ENCODE measurements at places on chromosomes 12 and 14.

DNA sequence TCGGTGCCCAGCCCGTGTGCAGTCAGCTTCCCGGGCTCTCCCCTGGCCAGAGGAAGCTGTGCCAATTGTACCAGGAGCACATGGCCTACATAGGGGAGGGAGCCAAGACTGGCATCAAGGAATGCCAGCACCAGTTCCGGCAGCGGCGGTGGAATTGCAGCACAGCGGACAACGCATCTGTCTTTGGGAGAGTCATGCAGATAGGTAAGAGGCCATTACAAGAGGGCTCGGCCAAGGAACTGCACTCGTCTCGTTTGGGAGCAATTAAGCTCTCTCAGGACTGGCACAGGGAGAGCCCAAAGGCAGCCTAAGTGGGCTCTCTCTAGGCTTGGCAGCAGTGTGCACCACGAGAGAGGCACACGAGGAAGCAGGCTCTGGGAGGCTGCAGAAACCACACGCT lies 3.7 kb downstream of the WNT5B start:
- DNase-seq, result no peak

- DNase-seq, result no peak
Measured at GRCh38 chr12:76007640-76008039, 23.9 kb downstream of the PHLDA1 start.

DNA sequence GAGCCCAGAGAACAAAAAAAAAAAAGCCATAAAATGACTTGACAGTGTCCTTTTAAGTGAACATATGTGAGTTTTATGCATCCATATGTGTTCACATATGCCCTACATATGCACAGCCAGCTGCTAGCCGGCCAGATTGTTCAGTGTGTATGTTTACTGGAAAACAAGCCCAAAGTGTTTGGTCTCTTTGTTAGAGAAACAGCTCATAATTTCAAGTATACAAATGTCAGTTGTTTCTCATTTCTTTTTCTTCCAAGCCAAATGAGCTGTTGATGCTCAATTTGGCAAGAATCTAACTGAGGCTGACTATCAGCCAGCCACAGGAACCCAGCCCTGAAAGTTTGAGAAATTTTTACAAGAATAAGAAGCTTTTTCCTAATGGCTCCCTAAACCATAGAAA lies 60.8 kb upstream of the TSPAN8 start:
- no peak for DNase-seq

GRCh38 chr14:88618476-88618875 lies 55.6 kb downstream of the ZC3H14 start:
- no peak for DNase-seq

DNA sequence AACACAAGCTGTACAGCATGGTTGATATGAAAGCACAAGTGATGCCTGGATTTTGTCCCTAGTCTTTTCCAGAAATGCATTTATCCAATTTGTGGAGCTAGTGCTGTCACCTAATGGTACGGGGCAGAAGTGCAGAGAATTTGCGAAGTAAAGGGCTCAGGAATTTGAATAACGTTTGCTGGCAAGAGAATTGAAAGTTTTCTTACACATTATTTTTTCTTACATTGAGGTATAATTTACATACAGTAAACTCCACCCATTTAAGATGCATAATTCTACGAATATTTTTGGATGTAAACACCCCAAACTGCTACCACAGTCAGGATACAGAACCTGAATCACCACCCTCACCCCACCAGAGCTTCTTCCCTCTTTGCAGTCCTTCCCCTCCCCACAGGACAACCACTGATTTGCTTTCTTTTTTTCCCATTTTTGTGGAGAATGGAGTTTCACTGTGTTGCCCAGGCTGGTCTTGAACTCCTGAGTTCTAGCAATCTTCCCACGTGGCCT lies 3.5 kb downstream of the AICDA start:
- DNase-seq, result no peak

DNA sequence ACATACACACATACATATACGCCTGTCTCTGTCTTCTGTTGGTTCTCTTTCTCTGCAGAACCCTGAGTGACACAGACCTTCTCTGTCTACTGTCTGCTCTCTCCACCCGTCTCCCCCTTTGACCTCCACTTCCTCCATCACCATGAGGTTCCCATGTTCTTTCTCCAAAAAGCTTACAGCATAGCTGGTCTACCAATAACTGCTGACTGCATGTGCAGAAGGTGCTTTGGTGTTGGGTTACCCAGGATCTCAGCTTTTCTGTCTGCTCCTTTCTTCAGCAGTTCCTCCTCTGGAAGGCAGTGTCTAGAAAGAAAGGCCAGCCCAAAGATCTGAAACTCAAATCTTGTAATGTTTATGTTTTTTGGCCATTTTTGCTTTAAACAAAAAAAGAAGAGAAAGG lies 125.6 kb downstream of the SMOC1 start:
- no peak for DNase-seq

DNA sequence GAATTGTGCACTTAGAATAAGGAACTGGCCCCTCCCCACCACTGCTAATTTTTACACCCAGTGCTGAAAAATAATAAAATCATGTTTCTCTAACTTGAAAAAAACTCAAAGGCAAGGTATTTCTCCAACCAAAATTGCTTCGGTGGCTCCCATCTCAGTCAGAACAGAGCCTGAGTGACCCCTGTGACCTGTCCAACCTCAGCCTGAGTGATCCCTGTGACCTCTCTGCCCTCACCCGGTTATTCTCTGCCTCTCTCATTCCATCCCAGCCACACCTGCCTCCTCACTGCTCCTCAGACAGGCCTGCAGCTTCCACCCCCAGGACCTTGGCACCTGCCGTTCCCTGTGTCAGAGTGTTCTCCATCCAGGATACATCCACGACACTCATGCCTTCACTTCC lies 5.1 kb downstream of the SLC6A12 start:
- DNase-seq, result no peak

DNA sequence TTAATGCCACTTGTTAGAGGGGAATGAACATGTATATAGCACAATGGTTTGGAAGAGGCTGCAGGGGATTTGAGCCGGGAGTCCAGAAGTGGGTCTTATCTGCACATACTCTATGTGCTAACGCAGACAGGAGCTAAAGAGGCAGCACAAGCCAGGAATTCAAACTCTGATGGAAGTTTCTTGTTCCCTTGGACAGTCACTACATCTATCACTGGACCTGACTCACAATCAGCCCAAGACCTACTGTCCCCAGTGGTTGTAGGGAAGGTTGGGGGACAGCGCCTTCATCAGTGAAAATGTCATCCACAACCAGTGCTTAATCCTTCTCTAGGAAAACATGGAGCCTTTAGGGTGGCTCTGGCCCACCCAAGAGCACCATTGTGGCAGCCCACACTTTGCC lies 107.8 kb downstream of the GCH1 start:
- no peak for DNase-seq

DNA sequence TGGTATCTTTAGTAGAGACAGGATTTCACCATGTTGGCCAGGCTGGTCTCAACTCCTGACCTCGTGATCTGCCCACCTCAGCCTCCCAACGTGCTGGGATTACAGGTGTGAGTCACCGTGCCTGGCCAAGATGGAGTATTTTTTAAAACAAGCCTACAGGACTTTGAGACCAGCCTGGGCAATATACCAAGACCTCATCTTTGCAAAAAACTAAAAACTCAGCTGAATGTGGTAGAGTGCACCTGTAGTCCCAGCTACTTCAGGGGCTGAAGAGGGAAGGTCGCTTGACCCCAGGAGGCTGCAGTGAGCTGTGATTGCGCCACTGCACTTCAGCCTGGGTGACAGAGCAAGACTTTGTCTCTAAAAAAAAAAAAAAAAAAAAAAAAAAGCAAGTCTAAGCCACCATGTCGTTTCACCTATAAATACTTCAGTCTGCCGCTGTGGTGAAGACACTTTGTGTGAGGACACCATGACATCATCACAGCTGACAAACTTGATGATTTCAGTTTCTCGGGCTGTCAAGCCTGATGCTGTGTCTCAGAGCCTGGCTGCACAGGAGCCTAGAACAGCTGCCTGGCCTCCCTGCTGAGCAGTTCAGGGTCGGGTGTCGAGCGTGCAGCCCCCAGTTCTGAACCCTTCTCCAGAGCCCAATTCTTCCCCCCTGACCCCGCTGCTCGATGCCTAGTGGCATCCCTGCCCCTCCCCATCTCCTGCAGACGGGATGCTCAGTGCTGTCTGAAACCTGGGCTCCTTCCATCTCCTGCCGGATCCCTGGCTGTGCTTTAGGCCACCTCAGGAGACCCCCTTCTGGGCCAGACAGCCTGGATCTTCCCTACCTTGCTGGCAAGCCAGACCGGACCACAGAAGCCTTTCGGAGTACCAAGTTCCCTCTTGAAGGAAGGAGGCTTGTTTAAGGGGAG lies 119.2 kb upstream of the EVL start:
- DNase-seq, result no peak

DNA sequence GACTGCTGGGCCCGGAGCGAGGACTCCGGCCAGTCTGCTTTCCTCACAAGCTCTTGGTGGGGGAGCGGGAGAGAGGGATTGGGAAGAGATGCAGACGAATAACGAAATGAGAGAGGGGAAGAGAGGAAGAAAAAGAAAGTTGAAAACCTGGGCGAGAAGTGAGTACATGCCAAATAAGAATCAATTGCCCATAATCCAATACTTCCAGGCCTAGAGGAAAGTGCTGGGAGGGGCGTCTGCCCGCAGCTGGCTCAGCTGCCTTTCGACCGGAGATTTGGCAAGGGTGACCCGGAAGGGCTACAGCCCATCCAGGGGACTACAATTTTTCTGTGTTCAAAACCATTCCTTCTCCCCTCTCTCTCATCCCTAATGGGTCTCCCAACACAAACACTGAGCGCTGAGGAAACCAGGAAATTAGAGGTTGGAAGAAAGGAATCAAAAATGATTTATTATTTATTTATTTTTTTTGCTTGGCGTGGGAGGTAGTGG lies 4.9 kb downstream of the NKX2-1 start:
- no peak for DNase-seq

DNA sequence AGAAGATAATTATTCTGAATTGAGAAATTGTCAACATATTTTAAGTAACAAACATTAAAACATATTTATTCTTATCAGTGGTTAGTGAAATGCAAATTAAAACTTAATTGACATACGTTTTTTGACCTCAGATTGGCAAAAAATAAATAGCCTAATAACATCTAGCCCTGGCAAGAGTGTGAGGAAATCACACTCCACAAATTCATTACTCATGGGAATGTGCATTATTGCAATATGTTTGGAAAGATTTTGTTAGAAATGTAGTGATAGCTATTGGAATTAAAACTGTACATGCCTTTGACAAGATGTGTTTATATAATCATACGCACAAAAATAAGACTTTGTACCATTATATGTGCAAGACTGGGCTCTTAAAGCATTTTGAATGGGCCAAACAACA lies 168.6 kb downstream of the KITLG start:
- no peak for DNase-seq

GRCh38 chr12:109762673-109763191 lies 49.1 kb downstream of the FAM222A start:
- no peak for DNase-seq

DNA sequence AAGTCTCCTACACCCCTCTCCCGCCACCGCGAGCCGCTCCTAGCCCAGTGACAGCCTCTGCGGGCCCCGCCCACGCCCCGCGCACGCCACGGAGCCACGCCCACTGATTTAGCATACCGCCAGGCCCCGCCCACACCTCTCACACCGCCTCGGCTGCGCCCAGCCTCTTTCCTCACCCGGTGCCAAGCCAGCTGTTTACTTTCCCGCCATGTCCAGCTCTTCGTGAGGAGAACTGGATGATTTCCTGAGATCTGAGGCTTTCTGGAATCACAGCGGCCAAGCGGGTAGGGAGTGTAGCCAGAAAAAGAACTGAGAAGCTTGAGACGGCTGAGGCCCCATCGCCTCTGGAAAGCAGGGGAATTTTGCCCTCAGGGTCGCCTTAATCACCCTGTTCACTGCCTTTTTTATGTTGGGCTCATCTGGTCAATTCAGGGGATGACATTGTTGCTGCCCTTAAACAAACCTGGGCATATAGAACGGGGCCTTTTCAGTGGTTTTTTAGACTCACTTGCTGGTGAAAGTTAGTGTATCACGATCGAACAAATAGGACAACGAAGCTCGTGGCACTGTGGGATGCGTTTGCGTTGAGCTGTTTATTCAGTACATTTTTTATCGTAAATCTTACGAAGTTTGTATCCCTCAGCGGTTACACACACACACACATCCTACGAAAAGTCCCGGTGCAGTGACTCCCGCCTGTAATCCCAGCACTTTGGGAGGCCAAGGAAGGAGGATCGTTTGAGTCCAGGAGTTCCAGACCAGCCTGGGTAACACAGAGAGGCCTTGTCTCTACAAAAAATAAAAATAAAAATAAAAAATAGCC lies at the start of gene RNF212B:
Gene RNF212B, plus strand, starts transcription at position 165 of the 823 bp plus-strand sequence. CDS start 2,410 bp downstream, outside the sequence.
- DNase-seq, result peak; percentile 25

DNA sequence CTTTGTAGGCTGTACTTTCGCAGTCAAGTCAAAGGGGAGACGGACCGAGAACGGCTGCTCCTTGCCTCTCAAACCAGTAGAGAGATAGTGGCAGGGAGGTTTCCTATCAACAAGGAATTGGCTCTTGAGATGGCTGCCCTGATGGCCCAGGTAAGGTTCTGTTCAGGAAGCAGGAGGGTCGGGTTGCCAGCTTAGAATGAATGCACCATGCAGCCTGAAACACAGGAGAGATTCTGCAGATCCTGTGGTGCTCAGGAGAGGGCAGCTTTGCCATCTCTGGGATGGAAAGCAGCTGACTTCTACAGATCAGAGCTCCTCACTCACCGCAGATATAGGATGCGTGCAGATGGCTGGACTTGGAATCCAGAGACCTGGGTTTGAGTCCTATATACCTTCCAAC lies 18.0 kb downstream of the PIGH start:
- DNase-seq, result no peak

GRCh38 chr14:74886001-74886400 lies 4.3 kb downstream of the DLST start:
- no peak for DNase-seq

GRCh38 chr12:93698307-93699092 lies 21.3 kb downstream of the CRADD start:
- DNase-seq, result no peak

- DNase-seq, result no peak
Measured at GRCh38 chr12:130488358-130488710, 150.6 kb downstream of the PIWIL1 start.

DNA sequence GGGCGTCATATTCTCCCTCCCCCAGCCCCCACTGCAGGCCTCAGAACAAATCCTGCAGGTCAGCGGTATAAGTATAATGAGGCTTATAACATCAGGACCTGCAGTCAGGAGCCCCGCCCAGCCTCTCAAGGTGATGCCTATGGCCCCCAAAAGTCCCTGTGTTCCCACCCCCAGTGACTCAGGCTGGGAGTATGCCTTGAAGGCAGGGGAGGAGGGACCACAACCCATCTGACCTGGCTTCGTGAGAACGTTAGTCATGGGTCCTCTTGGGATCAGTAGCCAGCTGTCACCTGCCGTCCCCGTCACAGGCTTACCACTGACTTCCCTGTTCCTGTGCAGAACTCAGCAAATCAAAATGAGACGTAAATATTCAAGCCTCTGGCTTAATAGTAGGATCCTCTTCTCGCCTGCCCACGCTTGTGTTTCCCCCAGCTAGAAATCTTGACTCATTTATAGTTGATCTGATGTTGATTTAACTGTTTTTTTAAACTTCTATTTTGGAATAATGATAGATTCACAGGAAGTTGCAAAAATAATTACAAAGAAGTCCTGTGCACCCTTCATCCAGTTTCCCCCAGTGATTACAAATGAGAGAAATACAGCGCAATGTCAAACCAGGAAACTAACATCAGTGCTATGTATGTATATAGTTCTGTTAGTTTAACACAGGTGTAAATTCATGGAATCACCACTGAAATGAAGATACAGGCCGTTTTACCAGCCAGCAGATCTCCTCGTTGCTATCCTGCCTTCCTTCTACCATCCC lies 107.5 kb downstream of the ADGRD1 start:
- no peak for DNase-seq
